LNCaP clone FGC (cell line): ENCODE measurements at places on chromosomes 11 and 22.

GRCh38 chr11:25943777-25944661 is 387.9 kb upstream of the ANO3 start:
- no peak for DNase-seq

GRCh38 chr11:119694334-119694733 is 34.7 kb downstream of the NECTIN1 start:
- DNase-seq: no peak

DNA sequence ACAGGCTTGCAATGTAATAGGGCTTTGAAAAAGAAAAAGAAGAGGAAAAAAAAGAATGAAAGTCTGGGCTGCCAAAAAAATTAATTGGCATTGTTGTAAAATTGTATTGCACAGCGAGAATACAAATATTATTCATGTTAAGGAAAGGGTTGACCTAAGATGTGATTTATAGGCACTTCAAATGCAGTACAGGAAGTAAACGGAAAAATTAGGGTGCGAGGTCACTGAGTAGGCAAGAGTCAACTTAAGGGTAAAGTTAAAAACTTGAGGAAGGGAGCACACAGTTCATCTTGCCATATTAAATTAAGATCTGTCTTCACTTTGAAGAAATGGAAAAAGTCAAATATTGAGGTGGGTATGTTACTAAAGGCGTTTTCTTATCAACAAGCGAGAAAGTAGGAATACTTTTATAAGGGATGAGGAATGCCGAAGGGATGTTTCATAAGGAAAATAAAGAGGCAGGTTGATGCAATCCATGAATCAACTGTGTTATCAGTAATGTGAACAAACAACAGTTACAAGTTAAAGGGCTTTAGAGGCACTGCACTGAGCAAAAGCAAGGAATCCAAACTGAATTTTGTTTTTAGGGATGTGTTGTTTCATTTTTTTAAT is 123.0 kb downstream of the WT1 start:
- no peak for DNase-seq

DNA sequence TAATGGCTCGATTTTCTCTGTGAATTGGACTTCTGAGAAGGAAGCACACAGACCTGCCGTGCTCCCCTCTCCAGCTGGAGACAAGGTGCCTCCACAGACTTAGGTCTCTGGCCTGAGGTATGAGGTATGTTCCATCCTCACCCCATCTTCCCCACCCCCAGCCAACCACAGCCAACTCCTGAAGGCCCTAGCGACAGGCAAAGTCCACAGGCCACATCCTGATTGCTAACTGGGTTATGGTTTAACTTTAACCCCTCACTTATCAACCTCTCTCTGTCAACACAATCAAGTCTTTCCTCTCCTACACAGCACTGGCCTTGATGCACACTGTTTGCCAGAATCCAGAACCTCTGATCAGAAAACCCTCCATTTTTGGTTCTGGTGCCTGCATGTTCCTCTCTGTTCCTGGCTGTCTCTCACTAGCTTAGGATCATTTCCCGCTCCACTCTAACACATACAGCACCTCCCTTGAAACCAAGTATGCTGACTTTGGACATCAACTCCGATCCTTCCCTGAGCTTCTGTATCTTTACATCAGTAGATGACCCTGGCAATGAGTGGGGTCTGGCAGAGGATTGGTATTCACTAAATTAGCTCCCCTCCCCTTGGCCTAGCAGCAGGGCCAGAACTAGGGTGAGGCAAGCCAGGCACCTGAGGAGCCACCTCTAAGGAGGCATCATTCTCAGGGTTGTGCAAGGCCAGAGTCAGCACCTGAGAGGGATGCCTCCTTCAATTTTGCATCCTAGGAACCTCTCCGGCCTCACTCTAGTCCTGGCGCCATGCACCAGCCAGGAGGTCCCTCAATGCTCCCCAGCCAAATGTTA is 22.0 kb downstream of the JAML start:
- no peak for DNase-seq

DNA sequence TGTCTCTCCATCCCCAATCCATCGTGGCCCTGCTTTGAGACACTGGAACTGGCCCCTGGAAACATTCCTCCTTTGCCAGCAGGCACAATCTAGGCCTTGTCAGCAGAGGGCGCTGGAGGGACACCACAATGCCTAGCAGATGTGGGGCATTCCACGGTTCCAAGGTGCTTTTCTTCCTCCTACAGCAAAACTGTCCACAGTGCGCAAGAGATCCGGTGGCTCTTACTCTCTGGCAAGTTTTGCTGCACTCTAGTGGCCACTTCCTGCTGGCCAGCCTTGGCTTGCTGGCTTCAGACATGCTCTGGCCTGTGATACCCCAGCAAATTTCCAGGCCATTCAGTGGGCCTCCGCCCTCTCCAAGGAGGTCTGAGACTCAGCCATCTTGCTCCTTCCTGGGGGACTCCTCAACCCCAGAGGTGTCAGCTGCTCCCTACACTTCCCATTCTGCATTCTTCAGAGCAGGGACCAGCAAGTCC is 17.1 kb upstream of the RBM4B start:
- peak; percentile 96 for DNase-seq

- no peak for DNase-seq
Observed at GRCh38 chr11:88521399-88521798, 183.9 kb upstream of the CTSC start.

- DNase-seq: no peak
Observed at GRCh38 chr22:27063406-27063805, 406.0 kb downstream of the MIAT start.

DNA sequence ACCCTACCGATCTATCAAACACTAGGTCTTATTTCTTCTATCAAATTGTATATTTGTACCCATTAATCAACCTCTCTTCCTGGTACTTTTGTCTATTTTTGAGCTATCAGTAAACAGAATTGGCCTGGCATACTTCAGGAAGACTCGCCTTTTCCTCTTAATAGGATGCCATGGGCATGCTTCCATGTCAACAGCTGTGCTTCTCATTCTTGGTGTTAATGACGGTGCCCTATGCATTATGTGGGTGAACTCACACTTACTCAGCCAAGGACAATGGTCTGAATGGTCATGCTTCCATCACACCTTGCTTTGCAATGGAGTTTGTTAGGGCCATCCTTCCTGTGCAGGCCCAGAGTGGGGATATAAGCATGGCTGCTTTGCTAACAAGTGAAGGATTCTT is 521.8 kb downstream of the MIAT start:
- no peak for DNase-seq

GRCh38 chr22:20940186-20940651 is 23.0 kb downstream of the CRKL start:
- no peak for DNase-seq

GRCh38 chr11:10414659-10415058 is 40.4 kb upstream of the AMPD3 start:
- DNase-seq: no peak

DNA sequence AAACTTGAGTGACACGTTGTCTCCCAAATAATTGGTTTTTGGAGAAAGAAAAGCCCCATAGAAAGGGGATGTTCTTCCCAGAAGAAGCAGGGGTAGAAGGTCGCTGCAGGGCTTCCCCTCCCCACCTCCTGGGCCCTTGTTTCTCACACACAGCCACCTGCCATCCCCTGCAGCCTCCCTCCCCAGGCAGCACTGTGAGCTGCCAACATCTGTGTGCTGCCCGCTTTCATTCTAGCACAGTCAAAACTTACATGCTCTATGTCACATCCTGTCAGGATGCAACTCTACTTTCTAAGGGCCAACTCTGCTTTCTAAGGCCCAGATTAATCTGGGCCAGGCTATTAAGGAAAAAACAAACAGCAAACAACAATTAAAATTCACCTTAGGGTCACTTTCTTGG is 309.4 kb upstream of the ZC3H12C start:
- no peak for DNase-seq

GRCh38 chr22:37169947-37170688 is 17.9 kb downstream of the C1QTNF6 start:
- DNase-seq: no peak

DNA sequence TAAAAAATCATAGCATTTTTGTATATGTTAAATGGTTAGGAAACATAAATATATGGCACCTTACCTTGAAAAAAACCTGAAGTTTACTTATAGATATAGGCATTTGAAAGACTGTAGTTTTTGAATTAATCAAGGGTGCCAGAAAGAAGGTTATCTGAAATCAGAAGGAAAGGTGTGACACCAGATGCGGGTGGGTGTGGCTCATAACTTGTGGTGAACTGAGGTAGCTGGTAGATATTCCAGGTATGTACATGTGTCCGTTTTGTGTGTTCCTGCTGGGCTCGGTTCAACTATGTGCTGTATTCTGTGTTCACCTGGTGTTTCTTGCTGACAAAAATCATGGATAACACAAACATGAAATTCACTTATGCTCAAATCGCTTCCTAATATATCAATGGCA is 35.6 kb downstream of the STK33 start:
- no peak for DNase-seq

DNA sequence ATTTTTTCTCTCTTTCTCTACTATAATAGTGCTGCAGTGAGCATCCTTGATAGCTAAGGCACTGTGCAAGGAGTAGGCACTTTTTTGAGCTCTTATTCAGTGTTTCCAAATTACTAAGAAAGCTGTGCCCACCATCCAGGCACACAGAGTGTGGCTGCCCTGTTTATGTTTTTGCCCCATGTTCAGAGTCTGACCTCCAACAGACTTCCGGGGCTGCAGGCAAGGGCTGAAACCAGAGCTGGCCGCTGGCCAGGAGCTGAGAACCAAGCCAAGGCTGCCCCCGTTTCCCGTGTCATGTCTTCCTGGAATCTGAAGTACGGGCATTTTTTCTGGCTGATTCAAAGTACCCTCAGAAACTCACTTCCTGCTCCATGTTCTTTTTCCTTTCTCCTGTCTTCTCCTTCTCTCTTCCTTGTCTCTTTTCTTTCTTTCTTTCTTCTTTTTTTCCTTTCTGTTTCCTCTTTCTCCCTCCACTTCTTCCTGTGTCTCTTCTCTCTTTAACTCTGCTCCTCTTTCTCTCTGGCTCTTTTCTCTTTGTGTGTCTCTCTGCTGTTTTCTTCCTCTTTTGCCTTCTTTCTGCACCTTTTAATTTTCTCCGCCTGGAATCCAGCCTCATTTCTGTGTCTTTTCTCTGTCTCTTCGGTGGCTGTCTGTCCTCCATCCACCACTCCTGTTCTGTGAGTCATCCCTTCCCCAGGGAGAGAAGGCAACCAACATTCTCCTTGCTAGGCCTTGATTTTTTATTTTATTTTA is 17.0 kb upstream of the KCTD14 start:
- DNase-seq: no peak

DNA sequence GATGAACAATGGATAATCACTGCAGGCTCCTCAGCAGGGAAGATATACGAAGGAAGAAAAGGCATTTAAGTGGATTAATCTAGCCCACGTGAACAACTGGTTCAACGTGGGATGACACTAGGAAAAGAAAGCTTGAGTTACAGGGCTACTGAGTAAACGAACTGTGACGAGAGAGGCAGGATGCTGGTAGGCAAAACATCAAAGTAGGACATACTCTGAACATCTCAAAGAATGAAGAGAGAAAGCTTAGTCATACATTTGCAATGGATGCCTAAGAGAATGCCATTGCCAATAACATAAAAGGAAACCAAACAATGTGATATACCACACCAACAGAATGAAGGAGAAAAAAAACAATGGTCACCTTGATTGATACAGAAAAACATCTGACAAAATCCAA is 12.9 kb downstream of the USP28 start:
- no peak for DNase-seq

DNA sequence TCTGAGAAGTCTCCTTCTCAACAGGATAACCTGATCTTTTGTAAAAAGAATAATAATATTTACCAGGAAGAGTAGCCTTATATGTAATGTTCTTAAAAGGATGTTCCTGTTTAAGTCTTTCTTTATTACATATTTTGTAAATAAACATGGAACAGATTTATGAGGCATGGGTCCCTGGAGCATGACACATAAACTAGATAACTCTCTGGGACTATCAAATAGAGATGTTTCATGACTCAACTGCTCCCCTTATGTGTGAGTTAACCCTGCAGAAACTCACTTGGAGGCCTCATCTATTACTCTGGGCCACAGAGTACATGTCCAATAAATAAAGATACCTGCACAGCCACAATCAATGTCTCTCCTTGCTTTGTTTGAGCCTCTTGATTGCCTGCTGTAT is 64.6 kb downstream of the GDPD4 start:
- peak; percentile 74 for DNase-seq

DNA sequence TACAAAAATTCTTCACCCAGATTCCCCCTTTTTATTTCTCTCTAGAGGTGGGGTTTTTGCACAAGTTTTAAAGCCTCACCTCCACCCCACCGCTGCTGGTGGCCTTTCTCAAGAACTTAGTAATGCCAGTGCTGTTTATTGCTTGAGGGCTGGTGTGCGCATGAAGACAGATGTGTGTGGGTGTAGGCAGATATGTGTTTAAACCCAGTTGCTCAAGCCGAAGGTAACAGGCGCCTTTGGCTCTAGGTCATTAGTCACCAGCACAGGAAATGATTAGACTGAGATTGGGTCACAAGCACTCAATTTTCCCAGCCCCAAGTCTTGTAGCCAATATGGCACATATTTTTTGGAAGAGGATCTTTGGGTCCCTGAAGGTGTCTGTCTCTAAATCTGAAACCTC is 2.7 kb upstream of the CLMP start:
- DNase-seq: no peak

- DNase-seq: no peak
Observed at GRCh38 chr11:10639350-10639749, 54.2 kb downstream of the IRAG1 start.

DNA sequence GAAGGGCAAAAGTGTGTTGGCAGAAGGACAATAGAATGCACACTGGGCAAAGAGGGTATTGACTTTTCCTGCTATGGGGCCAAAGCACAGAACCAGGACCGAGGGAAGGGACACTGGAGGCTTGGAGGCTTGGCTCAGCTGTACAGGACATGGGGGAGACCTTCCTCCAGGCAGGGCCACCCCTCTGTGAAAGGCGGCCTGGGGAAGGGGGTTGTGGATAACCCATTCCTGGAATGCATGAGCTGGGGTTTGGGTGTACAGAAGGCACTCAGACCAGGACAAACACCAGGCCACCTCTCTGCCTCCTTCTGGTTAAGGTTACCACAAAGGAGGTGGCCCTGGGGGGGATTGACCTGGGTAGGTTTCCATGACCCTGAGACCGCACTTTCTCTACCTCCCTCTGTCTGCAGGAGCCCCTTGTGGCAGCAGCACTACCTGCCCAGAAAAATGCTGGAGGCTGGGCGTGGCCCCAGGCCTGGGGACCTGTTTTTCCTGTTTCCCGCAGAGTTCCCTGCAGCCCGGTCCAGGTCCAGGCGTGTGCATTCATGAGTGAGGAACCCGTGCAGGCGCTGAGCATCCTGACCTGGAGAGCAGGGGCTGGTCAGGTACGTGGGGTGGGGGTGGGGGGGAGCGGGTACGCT is 9.6 kb downstream of the P2RY2 start:
- peak; percentile 66 for DNase-seq

DNA sequence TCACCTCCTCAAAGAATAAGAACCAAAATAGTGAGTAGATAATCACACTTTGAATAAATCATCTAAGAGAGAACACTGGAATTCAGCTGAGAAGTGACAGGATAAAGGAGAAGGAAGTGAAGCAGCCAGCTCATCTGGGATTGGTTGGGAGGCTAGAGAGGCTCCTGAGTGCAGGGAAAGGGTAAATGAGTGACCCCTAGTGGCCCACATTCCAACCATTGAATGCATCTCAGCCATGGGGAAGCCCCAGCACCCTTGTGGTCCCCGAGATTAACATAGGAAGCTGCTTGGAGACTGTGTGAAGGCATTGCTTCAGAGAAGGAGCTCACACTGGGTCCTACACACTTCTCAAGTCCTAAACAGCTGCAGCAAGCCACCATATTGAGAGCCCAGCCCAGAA is 82.3 kb downstream of the JRKL start:
- DNase-seq: no peak

- DNase-seq: no peak
Observed at GRCh38 chr11:111176603-111177002, 68.9 kb upstream of the POU2AF2 start.
